Lung (tissue), 17 donors: ENCODE measurements at places on chromosomes 2 and 18. TPM values are rescaled to one million over a fixed set of nuclear protein-coding genes. Genes with fewer than 3 reads are reported as not detected.
A peak's percentile ranks its signal among the peaks of the same experiment; 100 is the strongest.

GRCh38 chr18:76491473-76491775 lies 3.6 kb downstream of the ZNF516 start:
- DNase-seq: peak; percentile 76

DNA sequence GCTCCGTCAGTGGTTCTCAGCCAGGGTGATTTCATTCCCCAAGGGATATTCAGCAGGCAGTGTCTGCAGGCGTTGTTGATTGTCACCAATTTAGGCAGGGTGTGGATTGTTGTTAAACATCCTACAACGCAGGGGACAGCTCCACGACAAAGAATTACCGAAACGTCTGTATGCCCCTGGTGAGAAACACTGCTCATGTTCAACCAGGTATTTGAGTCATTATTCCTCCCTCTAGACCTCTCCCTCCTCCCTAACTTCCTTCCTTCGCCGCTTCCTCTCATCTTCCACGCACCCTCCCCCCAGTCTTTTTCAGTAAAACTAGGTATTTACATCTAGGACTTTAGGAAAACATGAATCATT lies 50.8 kb downstream of the NCK2 start:
- no peak for DNase-seq

- DNase-seq: no peak
These were observed 208.5 kb upstream of the SPOPL start for GRCh38 chr2:138293045-138293444.

DNA sequence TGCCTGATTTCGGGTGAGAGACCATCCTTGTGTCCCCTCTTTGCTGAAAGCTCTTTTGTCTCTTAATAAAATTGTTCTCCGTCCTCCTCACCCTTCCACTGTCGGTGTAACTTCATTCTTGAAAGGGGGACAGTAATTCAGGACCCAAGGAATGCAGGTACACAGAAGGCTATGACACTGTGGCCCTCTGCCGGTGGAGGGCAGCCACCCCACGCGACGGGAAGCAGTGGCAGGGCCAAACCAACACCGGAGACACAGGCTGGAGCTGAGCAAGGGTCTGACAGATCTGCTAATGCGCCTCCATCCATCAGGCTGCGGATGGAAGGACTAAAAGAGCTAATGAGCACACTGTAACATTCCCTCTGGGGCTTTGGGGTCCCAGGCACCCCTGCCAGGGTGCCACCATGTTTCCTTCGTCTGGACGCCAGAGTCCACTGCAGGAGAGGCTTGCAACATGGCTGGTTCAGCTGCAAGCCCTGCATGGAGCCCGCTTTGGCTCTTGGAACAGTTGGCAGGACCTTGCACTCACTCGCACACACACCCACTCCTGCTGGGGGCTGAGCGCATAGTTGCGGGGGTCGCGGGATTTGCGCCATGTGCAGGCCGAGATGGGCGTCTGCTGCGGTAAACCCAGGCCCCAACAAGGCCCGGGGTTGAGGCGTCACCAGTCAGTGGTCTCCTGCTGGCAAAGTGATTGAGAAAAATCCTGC lies 544.1 kb upstream of the CDH7 start:
- no peak for DNase-seq

GRCh38 chr2:30511122-30512083 lies 64.4 kb downstream of the LCLAT1 start:
- no peak for DNase-seq

DNA sequence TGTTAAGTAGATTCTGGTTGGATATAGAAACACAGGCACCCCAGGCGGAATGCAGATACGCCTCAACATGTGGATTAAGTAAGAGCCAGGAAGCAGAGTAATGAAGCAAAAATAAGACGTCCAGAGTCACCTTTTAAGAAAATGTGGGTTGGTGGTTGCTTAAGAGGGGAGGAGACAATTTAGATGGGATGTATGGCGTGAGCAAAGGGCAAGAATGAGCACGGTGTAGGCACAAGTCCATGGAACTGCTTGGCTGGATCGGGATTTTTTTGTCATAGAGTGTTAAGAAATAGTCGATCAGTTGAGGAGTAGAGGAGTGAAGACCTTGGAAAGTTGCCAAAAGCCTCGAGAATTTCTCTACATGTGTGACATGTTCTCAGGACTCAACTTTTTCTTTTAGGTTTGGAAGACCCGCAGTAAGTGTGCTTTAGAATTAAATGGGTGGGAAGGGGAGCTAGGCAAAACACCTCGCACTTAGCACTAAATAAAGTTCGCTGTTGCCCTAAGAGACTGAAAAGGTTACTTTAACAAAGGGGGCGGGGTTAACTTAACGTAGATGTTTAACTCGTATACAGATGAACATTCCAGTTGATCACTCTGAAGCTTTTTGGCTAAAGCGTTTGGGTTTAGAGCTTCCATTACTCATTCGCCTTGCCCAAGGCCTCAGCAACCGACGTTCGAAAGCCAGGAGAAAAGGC lies 716 bp upstream of the SLC39A10 start:
- DNase-seq: no peak

Gene CTLA4
- 3.9 TPM for total RNA-seq

Gene IL37
- total RNA-seq: not detected

Gene ACTG2
- total RNA-seq: 20.5 TPM
